GM04503 (cell line): ENCODE measurements at places on chromosomes 2 and 18.

DNA sequence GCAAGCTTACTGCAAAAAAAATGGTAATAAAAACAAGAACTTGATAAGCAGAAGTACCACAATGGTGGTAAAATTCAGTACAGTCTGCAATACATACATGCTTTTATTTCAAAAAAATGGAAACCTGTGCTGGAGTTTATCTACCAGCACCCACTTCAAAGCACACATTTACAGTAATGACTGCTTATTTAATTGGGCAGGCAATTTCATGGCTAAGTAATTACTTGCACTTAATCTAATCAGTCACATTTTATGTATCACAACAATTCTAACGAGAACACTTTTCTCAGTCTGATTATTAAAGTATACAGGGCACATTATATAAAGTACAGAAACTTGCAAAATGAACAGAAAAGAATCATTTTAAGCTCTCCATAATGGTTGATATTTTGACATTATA, 5.2 kb downstream of the APCDD1 start:
- no peak for DNase-seq

- no peak for DNase-seq
Measured at GRCh38 chr2:63494968-63495367, 93.3 kb downstream of the WDPCP start.

GRCh38 chr2:7572450-7572849, 655.2 kb downstream of the RNF144A start:
- no peak for DNase-seq

DNA sequence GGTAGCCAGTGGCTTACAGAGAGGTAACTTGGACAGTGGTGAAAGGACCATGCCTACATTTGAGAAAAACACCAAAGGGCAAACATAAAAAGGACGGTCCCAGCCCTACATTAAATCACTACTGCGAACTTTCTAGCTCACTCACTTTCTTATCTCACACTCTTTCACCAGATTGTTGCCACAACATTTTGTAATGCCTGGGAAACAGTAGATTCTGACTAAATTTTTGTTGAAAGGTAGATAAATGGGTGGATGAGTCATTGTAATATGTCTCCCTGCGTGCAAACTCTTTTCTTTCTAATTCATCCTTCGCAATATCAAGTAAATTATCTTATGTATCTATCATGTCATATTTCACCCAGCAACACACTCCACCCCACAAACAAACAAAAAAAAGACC, 192.2 kb downstream of the IRS1 start:
- no peak for DNase-seq

DNA sequence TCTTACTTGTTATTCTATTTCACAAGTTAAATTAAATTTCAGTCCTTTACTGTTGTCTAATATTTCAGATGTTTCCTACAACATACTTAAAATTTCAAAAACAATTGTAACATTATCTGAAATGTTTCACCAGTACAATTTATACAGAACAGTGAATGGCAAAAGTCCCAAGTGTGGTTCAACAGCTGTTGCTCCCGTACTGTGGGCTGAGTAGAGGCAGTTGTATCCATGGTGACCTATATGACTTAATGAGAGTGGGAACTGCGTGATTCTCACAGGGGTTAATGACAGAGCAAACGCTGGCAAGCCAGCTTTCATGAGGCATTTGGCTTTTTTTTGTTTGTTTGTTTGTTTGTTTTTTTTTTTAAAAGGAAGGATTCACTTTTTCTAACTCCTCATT, 5.3 kb upstream of the PLCL1 start:
- no peak for DNase-seq

- DNase-seq: no peak
Measured at GRCh38 chr2:8805278-8806210, 31.9 kb downstream of the KIDINS220 start.

GRCh38 chr2:118850168-118850900, 2.9 kb upstream of the EN1 start:
- DNase-seq: no peak

- DNase-seq: no peak
Measured at GRCh38 chr2:216862628-216863398, 2.9 kb upstream of the TNP1 start.

GRCh38 chr2:85008252-85008651, 37.3 kb downstream of the KCMF1 start:
- DNase-seq: no peak

DNA sequence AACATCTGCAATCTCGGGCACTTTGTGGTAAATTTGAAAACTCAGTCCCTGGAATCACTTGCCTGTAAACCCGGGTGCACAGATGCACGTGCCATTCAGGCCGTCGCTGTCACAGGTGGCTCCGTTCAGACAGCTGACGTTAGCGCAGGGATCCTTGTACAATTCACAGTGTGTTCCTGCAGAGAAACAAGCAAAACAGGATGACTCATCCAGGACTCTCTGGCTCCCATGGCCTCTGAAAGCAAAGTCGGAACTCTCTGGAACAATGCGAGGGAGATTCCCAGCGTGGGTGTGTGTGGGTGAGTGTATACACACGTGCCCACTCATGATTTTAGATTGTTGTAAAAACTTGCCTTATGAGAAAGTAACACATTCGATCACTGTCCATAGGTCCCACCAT, 136.1 kb upstream of the PID1 start:
- peak; percentile 69 for DNase-seq

DNA sequence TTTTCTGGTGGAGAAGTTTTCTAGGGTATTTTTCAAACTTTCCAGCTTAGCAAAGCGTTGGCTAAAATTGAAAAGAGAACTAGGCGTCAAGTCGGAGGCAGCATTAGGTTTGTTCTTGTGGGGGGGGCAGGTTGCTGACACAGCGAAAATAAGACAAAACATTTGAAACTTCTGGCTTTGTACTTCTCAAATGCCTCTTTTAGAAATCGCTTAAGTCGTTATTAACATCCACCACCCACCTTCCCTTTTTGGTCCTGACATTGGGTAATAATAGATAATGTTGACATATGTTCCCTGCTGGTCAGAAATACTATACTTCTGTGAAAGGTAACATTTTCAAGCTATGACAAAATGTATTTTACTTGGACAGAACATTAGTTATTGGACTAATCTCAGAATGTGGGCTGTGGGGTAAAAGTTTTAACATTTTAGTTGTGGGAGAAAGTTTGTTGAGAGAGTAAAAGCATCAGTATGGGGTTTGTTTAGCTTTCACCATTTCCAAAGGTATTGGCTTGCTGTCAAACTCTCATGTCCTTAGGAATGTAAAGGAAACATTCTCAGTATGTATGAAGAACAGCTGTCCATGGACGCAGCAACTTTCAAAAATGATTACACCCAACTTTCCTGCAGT, 88.1 kb upstream of the ZEB2 start:
- no peak for DNase-seq

DNA sequence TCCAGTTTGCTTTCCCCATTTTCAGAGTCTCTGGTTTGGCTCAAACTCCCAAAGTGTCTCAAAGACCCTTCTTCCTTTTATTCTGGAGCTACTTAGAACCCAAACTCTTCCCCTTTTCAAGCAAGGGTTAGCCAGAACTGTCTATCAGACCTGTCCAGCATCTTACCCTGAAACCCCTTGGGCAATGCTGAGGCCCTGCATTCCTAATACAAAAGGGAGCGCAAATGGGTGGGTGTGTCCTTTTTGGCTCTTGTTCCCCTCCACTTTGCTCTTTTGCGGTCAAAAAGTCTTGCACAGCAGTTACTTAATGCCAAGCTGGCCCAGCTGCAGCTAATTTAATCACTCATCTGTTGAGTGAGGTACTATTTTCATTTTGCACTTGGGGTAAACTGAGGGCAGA, 231.2 kb upstream of the FOSL2 start:
- peak; percentile 49 for DNase-seq
